ENCODE measurements at places on chromosomes 13 and 19.

DNA sequence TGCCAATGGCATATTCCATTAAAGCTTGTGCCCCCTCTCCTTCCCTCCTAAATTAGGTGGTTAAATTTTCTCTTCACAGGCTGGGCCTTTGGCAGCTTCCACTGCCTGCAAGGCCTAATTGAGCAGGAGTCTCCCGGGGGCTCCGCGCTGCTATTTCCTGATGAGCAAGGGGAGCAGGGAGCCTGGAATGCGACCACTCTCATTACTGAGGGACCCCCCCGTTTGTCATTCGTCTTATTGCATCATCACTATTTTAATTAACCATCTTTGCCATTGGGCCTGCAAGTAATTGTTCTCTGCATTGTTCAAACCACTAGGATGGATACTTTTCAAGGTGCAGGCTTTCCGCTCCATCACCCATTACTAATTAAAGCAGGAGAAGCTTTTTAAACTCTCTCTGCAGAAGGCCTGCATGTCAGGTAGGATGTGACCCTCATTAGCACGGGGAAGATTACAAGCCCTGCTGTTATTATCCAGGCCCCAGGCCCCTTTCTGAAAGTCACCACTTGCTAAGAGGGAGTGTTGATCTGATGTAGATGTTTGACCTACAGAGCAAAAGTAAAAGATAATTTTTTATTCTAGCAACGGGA lies 142.3 kb downstream of the OXGR1 start:
- no peak for DNase-seq

DNA sequence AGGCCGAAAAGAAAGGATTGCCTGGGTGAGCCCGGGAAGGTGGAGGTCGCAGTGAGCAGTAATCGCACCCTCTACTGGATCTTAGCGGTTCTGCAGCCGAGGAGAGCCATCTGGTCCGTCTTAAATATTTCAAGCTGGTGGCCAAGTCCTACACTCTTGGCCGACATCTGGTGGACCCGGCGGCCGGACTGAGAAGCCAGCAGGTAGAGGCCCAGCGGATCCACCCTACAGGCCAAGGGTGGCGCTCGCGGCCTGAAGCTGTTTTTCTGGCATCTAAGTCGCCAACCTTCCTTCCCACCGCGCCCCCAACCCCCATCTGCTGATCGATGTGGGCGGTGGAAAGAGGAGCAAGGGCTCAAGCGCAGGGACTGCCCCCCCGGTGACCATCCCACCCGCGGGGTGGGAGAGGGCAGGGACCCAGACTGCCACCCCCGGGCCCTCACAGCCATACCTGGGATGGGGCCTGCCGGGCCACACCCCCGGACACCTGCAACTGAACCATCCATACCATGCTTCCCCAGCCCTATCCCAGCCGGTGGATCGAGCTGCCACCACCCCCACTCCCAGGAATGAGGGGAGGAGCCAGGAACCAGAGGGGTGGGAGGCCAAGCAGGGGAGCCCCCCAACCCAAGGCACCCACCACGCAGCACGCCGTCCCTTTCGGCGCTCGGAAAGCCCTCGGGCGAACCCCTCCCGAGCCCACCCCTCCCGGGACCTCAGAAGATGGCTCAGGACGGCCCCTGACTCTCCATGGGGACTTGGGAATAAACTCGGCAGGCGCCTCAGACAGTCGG lies 46.3 kb upstream of the ZNF730 start:
- DNase-seq: no peak

DNA sequence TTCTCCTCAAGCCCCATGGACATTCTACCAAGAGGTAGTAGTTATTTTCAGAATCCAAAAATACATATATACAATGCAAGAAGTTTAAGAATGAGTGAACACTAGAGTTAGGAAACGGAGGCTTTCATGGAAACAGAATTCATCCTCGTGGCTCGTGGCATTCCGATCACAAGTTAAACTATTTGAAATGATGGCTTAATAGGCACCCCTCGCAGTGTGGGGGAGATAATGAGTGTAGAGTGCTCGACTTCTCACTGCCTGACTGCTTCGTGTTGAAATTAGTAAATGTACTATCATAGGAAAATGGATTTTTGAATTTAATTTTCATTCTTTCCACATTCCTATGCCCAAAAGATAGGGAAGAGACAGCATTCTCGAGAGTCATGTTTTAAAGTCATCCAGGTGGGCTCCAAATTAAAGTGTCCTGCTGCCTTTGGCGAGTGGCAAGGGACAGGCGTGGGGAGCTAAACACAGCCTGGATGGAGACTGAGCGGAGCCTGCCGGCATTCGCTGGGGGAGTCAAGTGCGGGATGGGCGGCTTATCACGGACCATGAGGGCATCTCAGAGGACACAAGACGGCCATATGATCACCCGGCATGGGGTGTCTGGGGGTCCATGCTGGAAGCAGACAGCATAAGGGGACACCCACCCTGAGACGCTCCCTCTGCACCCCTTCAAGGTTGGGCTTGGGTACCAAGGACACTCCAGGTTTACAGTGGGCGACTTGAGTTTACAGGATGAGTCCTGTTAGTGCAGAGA lies 165.2 kb downstream of the TEX29 start:
- DNase-seq: no peak

DNA sequence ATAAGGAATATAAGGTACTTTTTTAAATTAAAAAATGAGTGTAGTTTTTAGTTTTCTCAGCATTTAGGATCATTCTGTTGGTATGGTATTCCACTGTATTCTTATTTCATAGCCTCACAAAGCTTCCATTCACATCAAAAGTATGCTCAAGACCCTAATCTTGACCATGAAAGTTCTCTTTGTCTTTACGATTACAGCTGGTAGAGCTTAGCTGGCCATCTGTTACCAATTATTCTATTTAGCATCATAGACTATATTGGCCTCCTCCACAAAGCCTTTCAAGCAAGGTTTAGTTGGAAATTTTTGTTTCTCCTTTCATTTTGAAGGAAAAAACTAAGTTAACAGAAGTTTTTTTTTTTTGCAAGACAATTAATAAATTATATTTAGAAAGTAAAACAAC lies 245.1 kb downstream of the KCTD12 start:
- DNase-seq: no peak
